ENCODE measurements at places on chromosomes 2 and 18.

- no peak for DNase-seq
Measured at GRCh38 chr18:48904847-48905394, 45.8 kb downstream of the SMAD7 start.

DNA sequence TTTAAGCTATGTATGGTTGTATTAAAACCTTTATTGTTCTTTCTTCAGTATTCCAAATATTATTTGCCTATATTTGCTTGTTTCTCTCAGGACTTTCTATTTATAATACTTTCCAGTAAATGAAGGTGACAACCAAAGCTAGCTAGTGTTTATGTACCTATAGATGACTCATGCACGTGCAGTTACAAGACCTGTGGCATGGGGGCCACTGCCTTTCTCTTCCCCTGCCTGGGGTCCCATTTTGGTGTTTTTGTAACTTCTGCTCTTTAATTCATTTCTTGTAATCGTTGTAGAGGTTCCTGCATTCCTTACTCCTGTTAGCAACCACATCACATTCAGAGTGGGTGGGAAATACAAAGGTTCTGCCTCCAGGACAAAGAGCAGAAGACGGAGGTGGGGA lies 364.6 kb downstream of the PTPRM start:
- no peak for DNase-seq

GRCh38 chr18:22698711-22699110 lies 234.4 kb upstream of the RBBP8 start:
- no peak for DNase-seq

GRCh38 chr2:216206041-216206703 lies 97.0 kb downstream of the XRCC5 start:
- no peak for DNase-seq

GRCh38 chr2:178422097-178422496 lies 28.9 kb downstream of the PRKRA start:
- DNase-seq = no peak
